ENCODE measurements at places on chromosomes 3 and 15.
A peak's percentile ranks its signal among the peaks of the same experiment; 100 is the strongest.

- no peak for DNase-seq
Observed at GRCh38 chr15:60890375-60891230, 338.5 kb downstream of the RORA start.

DNA sequence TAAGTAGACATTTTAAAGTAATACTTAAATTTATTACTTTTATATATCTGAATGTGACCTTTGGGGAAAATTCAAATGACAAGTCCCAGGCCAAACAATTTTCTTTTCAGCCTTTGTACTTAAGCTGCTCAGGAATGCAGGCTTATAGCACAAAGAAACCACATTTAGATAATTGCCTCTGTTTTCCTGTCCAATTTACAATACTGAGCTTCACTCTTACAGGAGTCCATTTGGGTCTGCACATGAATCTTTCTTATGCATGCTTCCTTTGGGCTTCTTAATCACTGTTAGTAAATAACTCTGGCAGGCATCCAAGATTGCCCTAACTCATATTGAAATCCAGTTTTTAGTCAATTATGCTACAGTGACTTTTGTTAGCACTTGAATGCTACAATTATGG is 459.4 kb upstream of the TGFBR2 start:
- DNase-seq = no peak

DNA sequence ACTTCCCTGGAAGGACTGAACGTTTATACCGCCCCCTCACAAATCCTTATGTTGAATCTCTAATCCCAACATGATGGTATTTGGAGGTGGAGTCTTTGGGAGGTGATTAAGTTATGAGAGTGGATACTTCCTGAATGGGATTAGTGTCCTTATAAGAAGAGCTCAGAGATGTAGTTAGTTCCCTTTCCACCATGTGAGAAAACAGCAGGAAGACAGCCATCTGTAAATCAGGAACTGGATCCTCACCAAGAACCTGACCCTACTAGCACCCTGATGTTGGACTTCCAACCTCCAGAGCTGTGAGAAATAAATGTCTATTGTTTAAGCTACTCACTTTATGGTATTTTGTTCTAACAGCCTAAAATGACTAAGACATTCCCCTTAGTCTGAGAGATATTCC is 33.3 kb upstream of the SACM1L start:
- DNase-seq = no peak

- no peak for DNase-seq
Observed at GRCh38 chr15:95323796-95324195, 1006.7 kb upstream of the NR2F2 start.

GRCh38 chr15:62901087-62901486 is 141.5 kb upstream of the TPM1 start:
- no peak for DNase-seq

DNA sequence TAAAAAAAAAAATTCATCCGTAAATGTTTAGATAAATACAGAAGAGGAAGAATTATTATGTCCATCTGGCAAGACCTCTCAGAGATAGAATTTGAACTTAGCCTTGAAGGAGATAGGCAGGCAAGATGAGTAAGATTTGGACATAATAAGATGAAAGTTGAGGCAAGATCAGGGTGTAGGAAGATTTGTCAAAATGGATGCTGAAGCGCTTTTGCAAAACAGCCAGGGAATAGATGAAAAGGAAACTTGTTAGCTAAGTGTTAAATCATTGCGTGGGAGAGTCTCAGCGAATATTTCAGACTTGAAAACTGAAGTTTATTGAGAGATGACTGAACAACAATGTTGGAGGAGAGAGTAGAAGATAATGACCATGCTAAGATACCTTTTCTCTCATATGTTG is 7.2 kb downstream of the BRK1 start:
- no peak for DNase-seq

DNA sequence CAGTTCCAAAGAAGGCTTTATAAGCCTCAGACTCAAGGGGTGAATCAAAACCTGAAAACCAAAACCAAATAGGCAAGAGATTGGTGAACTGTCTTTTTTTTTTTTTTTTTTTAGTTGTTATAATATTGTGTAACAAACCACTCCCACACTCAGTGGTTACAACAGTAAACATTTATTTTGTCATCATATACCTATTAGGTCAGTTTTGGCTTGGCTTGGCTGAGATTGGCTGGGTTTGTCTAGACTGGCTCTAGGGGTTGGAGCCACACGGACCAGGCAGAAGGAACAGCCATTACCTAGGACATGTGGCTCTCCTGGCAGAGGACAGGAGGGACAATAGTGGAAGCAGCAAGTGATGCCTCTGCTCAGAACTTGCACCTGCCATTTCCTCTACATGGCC is 26.4 kb upstream of the RYR3 start:
- DNase-seq = no peak

- no peak for DNase-seq
Observed at GRCh38 chr3:183638101-183638852, 2.9 kb downstream of the KLHL24 start.

DNA sequence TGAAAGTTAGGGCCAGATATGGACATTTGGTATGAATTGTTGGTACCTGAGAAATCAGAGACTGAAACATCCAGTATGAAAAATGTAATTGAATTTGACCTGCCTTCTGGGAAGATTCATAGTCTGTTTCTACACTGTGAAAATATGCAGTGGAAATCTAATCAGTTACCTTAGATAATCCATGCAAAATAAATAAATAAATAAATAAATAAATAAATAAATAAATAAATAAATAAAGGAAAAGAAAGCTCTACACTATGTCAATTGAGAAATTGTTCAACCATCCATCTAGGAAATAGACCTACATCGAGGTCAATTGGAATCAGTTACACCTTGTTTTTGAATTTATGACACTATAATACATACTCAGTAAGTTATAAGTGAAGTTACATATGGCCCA is 252.3 kb downstream of the VGLL3 start:
- no peak for DNase-seq

DNA sequence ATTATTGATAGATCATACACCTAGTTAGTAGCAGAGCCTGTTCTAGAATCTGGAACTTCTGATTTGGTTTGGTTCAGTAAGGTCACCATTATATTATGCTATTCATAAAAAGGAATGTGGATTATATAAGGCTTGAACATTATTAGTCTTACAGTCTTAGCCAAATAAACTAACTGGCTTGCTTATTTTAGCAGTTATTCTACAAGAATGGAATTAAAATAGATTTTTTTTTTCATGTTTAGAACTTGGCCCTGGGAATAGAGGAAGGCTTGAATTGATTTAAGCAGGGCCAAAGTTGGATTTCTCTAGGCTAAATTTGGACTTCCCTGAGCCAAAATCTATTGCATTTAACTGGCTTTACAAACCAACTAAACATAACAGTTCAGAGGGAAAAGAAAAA is 24.4 kb downstream of the DTWD1 start:
- DNase-seq = no peak

GRCh38 chr15:64905119-64905831 is 6.4 kb upstream of the ANKDD1A start:
- peak; percentile 61 for DNase-seq

- DNase-seq = no peak
Observed at GRCh38 chr3:94098452-94098851, 35.6 kb downstream of the NSUN3 start.

DNA sequence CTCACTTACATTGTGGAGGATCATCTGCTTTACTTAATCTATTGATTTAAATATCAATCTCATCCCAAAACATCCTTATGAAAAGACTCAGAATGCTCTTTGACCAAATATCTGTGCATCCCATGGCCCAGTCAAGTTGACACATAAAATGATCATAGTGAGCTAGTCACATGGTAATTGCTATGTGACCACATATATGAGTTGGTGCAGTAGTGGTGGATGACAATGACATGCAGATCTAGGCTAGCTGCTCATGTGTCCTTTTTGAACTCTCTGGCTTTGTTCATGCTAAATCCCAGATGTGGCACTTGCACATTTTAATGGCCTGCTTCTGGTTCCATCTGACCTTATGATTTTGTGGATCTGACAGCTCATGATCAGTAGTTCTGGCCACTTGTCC is 156.2 kb downstream of the NFKBIZ start:
- DNase-seq = no peak

GRCh38 chr3:106121491-106122289 is 252.9 kb upstream of the CBLB start:
- no peak for DNase-seq

- DNase-seq = no peak
Observed at GRCh38 chr15:28974142-28974541, 88.4 kb downstream of the APBA2 start.

GRCh38 chr3:128815318-128816064 is 63.9 kb upstream of the ACAD9 start:
- no peak for DNase-seq

- no peak for DNase-seq
Observed at GRCh38 chr3:44963571-44964325, 12.2 kb downstream of the ZDHHC3 start.

- peak; percentile 26 for DNase-seq
Observed at GRCh38 chr3:141452045-141452444, 34.8 kb upstream of the RASA2 start.

- no peak for DNase-seq
Observed at GRCh38 chr15:27550635-27551034, 548.5 kb downstream of the OCA2 start.

GRCh38 chr3:118505784-118506183 is 528.9 kb downstream of the IGSF11 start:
- DNase-seq = no peak

DNA sequence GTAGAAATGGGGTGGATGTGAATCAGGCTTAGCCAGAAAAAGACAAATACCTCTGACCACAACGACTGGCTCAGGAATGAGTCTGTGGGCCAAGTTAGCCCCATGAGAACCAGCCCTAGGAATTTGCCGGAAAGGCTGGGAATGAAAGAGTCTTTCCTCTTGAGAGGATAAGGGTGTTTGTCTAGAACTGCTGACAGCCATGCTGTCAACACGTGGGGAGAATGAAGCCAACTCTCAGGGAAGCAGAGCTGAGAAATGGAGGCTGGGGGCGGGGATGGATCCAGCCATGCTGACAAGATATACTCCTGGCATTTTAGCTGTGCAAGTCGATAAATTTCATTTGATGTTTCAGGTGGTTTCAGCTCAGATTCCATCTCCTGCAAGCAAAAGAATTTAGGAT is 10.6 kb upstream of the SLC6A1 start:
- DNase-seq = no peak

DNA sequence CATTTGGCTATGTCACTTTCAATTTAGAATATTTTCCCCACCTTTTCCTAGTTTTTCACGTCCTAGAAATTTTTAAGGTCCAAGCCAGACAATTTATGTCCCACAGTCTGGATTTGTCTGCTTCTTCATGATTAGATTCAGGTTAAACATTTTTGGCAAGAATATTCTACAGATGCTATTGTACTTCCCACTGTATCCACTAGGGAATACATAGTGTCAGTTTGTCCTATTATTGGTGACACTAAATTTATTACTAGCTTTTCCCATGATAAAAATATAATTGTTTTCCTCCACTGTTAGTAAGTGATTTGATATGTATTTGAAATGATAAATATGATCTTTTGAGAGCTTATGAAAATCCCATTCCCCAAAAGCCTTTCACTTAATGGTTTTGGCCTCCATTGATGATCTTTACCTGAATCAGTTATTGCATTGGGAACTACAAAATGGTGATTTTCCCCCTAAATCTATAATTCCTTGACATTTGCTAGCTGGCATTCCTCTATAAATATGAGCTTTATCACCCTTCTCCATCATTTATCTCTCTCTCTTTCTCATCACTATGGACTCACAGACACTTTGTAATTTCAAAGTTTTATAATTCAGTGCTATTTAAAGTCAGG is 8.3 kb downstream of the ARL14 start:
- no peak for DNase-seq

DNA sequence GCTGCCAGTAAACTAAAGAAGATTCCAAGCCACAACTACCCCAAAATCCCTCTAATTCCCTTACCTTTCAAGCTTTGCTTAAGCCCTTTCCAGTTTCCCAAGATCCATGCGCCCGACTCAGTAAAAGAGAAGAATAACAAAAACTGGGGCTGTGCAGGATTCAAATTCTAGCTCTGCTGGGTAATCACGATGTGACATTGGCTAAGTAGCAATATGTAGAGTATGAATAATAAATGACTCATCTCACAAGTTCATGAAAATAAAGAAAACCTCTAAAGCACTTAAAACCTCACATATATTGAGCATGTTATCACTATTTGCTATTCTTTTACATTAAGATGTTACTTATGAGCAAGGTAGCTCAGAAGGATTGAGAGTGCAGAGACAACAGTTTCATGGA is 522.2 kb upstream of the ZNF717 start:
- DNase-seq = no peak

DNA sequence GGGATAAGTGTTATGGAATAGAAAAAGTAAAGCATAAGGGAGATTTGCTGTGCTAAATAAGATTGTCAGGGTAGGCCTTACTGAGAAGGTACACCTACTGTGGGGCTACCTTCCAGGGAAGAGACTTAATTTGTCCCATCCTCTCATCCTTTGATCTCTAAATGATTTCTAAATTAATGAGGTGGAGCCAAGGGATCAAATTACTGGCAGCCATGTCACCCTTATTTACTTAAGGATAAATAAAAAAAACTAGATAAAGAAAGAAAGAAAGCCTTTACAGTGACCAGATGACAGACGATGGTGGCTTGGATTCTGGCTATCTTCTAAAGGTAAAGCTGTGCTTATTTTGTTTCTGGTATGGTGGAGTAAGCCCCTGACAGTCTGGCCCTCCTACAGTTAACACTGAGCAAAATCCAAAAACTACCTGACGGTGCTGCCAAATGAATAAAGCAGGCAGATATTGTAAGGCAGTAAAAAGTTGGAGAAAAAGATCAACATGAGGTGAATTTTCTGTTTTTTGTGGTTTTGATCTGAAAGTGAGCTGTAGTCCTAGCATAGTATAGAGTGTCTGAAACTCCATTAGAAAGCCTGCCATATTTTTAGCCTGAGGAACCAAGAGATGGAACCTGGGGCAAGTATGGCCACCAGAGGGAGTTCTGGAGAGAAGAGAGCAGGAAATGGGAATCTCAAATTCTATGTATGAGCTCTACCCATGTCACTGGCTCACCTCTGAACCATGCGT is 285.1 kb upstream of the MANF start:
- peak; percentile 67 for DNase-seq

GRCh38 chr15:66701422-66702034 is 508 bp upstream of the SMAD6 start:
- DNase-seq = no peak

GRCh38 chr3:107238787-107239186 is 138.5 kb upstream of the CCDC54 start:
- DNase-seq = no peak

GRCh38 chr3:191383124-191383523 is 52.8 kb upstream of the UTS2B start:
- DNase-seq = no peak

DNA sequence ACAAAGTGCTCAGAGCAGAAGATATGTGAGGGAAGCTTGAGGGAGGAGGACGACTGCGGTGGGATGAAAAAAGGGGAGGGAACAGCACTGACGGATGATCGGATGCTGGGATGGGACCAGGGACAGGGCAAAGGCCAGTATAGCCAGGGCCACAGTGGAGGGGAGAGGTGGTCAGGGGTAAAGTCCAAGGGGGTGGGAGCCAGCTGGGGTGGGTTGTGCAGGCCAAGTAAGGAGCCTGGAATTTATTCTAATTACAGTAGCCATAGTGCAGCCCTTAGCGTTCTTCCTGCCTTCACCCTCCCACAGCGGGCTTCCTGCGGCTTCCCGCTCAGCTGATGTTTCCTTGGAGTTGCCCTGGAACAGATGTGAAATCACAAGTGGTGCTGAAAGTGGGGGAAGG is 7.6 kb upstream of the APEH start:
- no peak for DNase-seq
